ENCODE measurements at places on chromosomes 7 and 10.

DNA sequence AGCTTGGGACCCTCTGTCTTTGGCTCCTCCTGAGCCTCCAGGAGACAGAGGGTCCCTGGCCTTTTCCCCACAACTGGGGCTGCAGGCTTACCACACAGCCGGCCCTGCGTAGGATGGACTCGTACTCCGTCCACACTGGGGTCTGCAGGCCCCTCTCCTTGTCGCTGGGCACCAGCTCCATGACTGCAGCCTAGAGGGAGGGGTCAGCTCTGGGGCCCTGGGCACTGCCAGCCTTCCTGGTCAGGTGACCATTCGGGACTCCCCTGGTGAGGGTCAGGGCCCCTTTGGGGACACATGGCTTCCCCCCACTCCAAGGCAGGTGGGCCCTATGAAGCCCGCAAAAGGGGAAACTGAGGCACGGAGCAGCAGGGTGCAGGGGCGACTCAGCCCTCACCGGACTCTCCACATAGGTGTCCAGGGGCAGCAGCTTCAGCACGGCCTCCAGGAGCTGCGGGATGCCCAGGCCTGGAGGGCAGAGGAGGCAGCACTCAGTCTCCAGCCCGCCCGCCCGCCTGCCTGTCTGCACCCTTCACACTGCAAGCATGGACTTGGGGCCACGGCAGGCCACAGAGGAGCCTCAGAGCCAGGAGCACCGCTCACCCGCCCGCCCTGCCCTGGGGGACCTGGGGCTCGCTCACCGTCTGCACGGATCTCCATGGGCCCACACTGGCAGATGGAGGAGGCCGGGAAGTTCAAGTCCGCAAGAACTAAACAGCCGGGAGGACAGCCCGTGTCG, 1.1 kb downstream of the FUOM start:
- peak; percentile 82 for DNase-seq

GRCh38 chr7:10475940-10476641, 497.6 kb upstream of the PHF14 start:
- DNase-seq = no peak

- peak; percentile 66 for DNase-seq
Observed at GRCh38 chr7:21717323-21717722, 174.5 kb downstream of the DNAH11 start.

DNA sequence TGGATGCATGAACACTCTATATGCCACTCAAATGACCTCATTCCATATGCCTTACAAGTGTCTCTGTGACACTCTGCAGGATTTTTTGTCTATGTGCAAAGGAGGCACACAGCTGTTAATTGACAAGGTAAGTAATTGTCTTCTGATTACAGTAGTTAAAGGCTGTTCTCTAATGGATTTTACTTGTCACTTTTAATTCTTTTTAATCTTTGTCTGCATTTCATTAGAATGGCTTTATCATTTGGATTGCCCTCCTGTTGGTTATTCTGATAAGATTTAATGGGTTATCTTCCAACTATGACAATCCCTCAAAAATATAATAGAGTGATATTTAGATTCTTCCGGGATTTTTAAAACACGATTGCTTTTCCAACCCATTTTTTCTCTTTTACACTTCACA, 290.0 kb upstream of the TEX47 start:
- no peak for DNase-seq

GRCh38 chr7:131546583-131547141, 9.8 kb downstream of the PODXL start:
- DNase-seq = peak; percentile 87

DNA sequence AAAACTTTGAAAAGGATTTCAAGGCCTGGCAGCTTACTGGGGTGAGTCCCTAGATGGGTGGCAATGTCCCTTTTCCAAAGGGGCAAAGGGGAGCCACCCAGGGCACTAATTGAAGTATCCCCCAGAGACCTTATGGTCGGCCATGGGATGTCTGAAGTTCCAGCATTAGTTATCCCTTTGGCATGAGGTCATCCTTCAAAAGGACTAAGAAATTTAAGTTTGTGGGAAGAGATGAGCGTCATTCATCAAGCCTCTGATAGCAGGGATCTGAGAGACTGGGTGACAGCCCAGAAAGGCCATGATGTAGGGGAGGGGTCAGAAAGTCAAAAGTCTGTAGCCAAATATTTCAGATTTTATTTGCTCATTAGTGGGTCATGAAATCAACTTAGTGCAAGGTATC, 195.3 kb downstream of the ZNF438 start:
- no peak for DNase-seq

DNA sequence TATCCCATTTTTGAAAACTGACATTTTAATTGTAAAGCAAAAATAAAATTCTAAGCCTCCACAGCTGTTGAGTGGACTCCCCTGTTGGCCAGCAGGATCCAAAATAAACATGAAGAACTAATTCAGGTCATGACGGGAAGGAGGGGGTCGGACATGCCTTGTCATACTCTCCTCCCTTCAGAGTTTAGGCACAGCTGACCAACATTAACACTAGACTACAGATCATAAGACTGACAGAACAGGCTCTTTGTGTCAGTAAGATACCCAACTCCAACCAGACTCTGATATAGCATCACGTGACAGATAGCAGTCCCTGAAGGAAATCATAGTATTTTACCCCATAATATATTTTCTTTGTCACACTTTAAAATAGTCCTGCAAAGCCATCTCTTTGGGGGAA, 20.9 kb upstream of the ZNF12 start:
- DNase-seq = no peak

- no peak for DNase-seq
Observed at GRCh38 chr7:132558815-132559214, 17.5 kb downstream of the PLXNA4 start.

DNA sequence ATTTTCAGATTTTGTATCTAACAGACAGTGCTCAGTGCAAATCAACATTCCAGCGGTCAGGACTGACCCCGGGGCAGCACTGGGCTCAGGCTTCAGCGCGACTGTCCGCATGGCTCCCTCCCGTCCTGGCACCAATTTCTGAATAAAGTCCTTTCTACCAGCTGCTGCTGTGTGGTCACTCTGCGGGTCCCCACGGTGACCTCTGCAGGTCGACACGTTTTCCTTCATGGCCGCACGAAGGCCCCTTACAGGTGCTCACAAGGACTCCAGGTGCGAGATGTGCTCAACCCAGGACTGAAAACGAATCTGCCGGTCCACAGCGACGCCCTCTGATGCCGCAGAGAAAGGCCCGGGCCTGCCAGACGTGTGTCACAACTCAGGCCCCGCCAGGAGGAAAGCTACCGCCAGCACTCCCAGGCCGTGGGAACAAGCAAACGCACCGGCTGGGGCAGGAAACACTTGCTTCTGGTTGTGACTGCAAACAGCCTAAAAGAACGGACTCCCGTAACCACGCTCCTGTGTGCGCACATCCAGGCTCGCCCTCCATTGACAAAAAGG, 3.7 kb upstream of the UTF1 start:
- DNase-seq = no peak

GRCh38 chr7:24069751-24070150, 214.2 kb upstream of the NPY start:
- DNase-seq = no peak

DNA sequence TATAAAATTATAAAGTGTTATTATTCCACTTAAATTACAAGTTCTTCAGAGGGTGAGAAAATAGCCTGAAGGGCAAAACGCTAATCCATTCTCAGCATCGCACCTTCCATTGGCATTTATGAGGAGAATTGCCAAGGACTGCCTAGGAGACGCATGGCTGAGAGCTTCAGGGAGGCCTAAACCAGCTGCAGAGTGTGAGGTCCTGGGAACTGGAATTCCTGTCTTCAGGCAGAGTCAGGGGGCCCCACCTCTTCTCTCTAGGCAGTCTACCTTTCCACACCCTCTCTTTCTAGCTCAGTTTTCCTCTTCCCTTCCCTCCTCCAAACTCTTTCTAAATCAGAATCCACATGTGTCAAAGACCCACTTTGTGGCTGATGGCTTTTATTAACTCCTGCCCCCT, 35.3 kb downstream of the LRRC72 start:
- DNase-seq = no peak

DNA sequence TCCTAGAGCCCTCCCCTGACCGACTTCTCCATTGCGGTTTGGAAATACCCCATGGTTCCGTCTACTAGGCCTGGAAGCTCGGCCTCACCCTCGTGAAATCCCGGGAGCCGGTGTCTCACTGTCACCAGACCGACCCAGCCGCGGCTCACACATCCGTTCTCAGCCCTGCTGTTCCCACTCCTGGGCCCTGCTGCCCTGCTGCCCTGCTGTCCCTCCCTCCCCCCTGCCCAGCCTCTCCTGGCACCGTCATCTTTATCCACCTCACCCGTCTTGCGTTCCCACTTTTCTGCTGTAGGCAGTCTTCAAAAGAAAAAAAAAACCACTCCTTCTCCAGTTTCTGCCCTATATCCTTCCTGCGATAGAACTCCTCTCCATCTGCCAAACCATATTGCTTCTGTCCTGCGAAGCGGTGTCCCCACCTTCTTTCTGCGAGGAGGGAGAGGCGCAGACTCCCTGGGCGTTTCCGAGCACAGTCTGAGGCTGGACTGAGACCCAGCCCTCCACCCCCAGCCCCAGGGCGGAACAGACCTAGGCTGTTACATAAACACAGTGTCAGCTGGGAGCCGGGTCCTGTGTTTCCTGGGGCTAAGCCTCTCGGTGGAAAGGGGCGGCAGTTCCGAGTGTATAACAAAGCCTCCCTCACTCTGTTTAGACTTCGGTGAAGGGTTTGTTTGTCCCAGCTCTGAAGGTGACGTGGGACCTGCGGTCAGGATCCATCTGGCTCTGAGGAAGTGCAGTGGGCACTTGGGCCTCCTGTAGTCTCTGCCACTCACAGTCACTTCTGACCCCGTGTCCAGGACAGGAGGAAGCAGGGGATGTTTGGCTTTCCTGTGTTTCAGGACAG, 2.8 kb downstream of the AGAP3 start:
- DNase-seq = peak; percentile 92

- DNase-seq = peak; percentile 51
Observed at GRCh38 chr10:73808021-73808815, 3.2 kb downstream of the NDST2 start.

GRCh38 chr10:57694956-57695608, 572.6 kb downstream of the IPMK start:
- no peak for DNase-seq

DNA sequence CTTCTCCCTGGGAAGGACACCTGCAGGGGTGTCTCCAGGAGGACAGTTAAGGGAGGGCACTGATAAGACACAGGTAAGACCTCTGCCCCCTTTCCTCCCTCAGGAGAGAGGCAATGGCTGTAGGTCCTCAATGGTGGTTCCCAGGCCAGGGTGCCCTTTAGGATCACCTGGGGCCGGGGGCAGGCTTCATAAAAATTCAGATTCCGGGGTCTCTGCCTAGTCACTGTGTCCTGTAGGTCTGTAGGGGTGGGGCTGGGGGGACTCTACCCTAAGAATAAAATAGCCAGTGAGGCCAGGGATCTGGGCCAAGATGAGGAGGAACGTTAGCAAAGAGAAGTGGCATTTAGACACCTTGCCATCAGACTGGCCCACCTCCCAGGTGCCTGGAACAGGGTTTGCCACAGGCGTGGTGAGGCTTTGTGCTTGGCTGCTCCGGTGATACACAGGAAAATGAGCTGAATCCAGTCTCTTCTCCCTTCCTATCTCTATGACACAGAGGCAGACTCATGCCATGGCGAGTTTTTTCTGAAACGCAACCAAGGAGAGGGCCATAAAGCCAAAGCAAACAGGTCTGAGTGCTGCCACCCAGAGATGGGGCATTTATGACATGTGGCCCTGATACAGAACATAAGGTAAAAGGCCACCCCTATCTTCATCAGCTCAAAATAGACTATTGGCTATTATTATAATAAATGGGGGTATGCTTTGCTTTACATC, 52.6 kb downstream of the SH3PXD2A start:
- no peak for DNase-seq

DNA sequence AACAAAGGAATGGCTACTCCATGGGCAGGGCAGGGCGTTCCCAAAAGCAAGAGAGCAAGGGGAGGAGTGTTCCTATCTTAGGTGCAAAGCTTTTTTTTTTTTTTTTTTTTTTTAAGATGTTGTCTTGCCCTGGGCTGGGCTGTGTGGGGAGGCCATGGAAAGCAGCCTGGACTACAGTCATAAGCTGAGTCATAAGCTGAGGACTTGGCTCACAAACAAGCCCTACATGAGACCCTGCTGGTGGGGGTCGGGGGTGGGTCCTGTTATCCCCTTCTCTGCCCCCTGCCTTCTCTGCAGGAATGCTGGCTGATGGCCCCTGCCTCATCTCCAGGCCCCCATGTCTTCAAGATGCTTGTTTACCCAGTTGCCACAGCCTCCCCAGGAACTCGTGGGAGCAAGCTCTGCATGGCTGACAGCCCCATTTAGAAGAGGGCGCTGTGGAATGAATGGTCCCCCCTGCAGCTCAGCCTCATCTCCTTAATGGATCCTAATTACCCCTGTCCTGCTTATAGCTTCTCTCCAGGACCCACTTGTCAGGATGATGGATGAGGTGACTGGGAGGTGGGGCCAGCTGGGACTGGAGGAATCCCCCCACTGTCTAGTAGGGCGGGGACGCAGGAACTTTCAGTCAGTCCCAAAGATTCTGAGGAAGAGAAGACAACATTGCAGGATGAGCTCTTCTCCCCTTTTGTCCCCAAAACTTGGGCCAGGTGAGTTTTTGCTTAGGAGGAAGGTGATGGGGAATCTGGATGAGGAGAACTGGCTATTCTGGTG, 340.8 kb upstream of the PODXL start:
- peak; percentile 81 for DNase-seq

- peak; percentile 68 for DNase-seq
Observed at GRCh38 chr7:36082910-36083309, 70.1 kb upstream of the EEPD1 start.

DNA sequence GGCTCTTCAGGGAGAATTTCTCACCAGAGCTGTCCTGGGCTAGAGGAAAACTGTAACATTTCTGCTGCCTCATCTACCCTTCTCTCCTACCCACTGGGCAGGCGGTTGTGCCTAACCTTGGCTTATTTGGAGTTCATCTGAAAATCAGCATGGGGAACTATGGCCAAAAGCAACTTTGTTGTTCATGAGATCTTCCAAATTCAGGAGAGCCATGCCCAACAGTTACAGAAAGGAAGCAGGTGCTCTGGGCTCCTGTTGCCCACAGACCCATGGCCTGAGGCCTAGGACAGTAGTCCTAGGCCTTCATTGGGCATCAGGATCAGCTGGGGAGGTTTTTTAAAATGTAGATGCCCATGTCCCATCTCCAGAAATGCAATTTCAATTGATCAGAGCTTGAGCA, 85.2 kb downstream of the GRID1 start:
- no peak for DNase-seq

DNA sequence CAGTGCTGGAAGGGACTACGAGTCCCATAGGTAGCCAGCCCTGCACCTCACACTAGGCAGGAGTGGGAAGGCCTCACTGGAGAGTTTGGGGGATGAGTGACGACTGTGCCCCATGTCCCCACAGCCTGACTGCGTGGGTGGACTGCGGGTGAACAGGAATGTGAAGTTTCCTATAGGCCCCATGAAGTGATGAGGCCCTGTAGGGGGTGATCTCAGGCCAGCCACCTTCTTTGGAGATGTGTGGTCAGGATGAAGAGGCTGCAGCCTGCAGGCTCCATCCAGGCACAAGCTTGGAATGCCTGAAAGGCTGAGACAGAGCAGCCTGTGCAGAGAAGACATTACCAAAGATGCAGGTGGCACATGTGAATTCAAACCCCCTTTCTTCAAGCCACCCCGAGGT, 94.9 kb downstream of the CPXM2 start:
- DNase-seq = no peak

All from osteoblast (primary cell).